Stimulated activated naive CD8-positive, alpha-beta T cell treated with anti-CD3 and anti-CD28 coated beads, Interleukin-15, Interleukin-2, amounts not matched to agents 100 U/mL and 50 U/mL, for 24 hours (primary cell): ENCODE measurements at places on chromosomes 1 and 21.

DNA sequence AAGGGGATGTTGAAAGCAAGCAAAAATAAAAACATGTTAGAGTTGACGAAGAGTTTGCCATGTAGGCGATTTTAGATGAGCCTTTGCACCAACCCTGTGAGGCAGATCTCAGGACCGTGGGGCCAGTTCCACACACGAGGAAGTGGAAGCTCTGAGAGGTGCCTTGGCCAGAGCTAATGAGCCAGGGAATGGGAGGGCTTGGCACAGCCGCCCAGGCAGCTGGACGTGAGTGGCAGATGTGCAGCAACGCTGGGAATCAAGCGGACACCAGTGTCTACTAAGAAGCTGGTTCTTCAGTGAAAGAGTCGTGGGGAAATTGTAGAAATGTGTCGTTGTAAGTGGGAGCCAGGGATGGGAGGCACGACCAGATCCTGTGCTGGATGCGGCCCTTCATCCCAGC, 58.9 kb upstream of the COL6A1 start:
- no peak for DNase-seq

DNA sequence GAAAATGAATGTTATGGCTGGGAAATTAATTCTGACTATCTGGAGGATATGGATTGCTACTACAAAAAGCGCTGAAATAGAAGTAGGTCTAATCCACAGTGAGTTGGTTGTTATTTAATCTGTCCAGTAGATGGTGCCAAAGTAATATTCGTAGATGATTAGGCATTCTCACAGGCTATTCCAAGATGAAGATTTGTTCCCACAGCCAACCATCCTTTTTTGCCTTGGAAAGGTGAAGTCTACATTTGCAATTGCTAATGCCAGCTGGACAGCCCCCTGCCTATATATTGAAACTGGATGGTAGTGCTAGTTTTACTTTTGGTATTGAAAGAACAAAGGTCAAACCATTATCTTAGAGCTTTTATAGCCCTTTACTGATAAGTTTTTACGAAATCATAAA, 43.8 kb downstream of the RBM11 start:
- DNase-seq: no peak

DNA sequence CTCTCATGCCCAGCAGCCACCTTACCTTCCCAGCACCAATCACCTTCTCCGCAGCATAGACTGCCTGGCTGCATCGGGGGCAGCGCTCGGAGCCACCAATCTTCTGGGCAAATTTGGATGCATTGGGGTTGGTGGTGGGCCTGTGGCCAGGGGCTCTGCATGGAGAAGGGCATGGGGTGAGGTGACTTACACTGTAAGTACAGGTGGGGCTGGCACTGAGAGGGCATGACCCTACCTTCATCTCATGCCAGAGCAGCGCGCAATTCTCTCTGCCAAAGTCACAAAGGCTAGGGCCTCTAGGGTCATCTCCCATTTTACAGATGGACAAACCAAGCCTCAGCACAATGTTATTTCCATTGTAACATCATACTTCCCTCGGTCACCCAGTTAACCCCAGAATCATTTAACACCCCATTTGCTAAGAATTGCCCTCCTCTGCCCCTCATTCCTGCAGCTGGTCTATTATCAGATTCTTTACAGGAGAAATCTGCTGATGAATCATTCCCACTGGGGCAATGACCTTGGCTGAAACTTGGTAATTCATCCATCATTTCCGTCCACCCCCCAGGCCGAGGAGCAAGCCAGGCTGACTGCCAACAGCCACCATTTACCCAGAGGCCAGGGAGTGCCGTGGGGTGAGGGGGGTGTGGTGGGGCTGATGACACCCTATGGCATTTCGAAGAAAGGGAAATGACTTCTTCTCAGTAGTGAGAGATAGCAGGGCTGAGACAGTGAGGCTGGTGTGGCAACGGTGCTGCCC, 17.9 kb downstream of the CSRP1 start:
- no peak for DNase-seq

DNA sequence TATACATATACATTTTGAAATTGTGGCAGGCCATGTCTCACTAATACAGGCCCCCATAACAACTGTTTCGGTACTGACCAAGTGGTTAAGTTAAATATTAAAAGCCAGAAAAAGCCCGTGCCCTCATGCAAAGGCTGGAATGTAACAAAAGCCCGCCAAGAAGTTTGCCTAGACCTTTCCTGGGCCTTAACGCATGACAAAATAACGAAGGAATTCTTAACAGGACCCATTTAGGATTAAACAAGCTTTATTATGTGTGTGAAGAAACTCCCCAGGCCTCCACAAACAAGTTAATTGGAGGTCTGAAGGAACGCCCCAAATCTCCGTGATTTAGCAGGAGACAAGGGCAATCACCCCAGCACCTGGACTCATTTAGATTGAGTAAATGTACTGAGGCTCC, 42.4 kb downstream of the TNFSF4 start:
- DNase-seq: no peak

- DNase-seq: no peak
Measured at GRCh38 chr1:89800718-89801117, 20.1 kb upstream of the LRRC8D start.

DNA sequence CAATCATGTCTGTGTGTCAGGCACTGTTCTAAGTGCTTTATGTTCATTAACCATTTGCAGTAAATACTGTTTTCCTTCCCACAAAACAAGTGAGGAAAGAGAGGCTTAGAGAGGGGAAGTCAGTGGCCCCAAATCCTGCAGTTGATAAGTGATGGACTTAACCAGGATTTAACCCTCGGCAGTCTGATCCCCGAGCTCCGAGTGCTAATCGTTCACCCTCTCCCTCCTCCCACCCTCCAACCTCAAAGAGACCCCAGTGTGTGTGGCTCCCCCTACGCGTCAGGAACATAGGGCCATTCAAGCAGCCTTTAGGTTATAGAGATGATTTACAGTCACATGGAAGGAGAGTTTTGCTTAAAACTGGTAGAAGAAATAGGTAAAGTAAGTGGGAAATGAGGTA, 47.2 kb downstream of the SCCPDH start:
- DNase-seq: no peak

DNA sequence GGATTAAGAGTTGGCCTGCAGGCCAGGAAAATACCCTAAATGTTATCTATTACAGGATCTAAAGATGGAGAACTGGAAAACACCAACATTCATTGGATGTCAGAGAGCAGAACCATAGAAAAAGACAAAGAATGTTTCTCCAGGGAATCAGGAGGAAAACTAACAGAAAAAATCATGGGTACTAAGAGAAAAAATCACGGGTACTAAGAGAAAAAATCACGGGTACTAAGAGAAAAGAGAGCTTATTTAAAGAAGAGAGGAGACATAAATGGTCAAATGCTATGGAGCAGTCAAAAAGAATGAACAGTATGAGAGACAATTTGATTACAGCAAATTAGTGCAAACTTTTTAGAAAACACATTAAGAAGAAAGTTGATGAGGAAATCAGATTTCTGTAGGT, 73.8 kb upstream of the SERBP1 start:
- no peak for DNase-seq

- no peak for DNase-seq
Measured at GRCh38 chr1:76666499-76666898, 200.8 kb upstream of the ST6GALNAC5 start.

DNA sequence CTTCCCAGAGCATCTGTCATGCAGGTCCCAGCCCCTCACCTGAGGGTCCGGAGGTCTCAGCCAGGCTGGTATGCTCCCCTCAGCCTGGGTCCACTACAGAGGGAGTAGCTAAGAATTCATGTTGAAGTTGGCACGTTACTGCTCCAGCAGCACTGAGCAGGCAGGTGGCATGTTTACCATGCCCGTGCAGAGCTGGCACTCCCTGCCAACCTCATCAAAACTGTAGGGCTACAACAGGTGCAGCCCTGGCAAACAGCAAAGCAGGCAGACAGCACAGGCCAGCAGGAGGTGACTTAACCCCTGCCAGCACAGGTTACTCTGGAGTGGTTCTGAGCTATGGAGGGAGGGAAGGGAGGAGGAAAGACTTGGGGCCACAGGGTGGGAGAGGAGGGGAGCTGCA, 46.4 kb downstream of the NUAK2 start:
- DNase-seq: no peak

- DNase-seq: no peak
Measured at GRCh38 chr21:34878501-34878900, 170.6 kb downstream of the RUNX1 start.

GRCh38 chr1:80241566-80241965, 1235.0 kb upstream of the ADGRL4 start:
- no peak for DNase-seq

GRCh38 chr1:56404561-56405030, 174.8 kb downstream of the PLPP3 start:
- no peak for DNase-seq

DNA sequence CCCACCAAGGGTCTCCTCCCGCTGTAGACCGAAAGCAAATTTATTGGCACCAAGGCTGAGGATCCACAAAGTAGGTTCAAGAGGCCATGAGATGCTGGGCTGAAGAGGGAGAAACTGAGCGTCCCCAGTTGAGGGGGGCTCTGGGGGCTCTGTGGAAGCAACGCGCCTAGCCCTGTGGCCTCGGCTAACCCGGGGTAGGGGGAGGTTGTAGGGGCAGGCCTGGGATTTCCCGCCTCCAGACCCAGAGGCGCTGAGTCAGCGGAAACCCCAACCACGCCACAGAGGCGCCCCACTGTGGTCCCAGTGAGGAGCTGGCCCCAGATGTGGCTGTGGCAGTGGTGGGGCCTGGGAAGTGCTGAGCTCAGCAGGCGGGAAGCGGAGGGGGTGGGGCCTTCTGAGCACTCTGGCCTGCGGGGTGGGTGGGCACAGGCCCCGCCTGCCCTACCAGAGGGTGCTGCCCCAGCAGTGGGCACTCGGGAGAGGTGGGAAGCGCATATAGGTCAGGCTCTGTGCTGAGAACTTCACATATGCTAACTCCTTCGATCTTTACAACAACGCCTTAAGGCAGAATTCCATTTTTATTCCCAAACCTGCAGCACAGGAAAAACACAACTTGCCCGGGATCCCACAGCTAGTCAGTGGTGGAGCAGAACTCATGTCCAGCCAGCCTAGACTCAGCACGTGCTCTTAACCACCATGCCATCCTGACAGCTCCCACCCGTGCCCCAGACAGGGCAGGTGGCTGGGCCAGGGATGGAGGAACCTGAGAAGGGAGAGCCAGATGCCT, 1.5 kb upstream of the COL16A1 start:
- DNase-seq: peak; percentile 87

DNA sequence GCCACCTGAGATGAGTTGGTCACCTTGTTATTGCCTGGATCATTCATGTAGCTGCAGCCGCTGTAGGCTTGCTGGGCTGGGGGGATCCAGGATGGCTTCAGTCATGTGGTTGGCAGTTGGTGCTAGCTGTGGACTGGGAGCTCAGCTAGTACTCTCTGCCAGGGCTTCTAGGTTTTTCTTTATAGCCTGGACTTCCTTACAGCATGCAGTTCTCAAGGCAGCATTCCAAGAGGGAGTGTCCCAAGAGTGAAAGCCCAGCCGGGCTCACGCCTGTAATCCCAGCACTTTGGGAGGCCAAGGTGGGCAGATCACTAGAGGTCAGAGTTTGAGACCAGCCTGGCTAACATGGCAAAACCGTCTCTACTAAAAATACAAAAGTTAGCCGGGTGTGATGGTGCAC, 23.7 kb upstream of the ACTL8 start:
- DNase-seq: no peak

DNA sequence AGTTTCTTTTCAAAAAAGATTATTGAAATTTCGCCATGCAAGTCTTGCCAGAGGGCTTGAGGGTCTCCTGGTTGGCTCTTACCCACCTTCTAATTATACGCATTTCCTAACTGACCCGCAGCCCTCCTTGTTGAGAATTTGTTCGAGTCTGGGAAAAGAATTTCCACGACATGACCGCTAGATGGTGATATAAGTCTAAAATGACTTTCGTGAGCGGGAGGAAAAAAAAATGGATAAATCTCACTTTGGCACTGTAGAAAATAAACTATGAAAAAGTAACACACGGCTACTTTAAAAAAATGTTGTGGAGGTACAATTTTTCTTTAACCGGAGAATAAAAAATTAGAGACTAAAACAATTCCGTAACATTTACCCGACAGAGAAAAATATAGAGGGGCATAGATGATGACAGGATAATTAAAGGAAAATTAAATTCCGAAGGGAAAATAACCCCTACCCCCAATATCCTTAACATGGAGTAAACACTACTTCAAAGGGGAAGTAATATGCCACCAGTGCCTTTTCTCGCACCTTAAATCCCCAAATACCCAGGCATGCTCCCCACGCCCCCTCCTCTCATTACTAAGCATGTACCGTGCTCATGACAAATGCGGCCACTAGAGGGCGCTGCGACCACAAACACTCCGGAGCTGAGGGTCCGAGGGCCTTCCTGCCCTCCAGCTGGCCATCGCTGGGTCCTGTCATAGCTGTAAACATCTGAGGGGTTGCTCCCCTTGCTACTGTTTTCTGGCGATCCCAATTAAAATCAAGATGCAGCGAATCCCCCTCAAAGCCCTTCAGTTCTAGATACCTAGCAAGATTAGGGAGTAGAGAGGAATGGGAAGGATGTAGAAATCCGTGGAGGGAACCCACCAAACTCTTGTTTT, 266.9 kb downstream of the ASTN1 start:
- peak; percentile 57 for DNase-seq

DNA sequence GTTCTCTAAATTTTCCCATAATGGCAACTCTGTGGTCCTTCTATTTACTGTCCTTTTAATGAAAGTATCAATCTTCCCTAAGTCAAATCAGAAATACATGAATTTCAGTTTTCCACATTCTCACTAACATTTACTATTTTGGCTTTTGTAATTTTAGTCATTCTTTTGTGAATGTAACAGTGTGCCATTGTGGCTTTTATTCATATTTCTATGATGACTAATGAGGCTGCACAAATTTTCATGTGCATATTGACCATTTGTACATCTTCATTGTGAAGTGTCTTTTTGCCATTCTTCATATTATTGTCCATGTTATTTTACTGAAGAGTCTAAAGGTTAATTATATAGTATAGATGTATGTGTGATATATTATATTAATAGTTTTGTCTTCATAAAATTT, 431.0 kb upstream of the BRINP3 start:
- no peak for DNase-seq

GRCh38 chr1:1187938-1188337, 14.3 kb downstream of the TTLL10 start:
- no peak for DNase-seq

GRCh38 chr21:46456750-46457149, 1.9 kb upstream of the DIP2A start:
- DNase-seq: no peak

DNA sequence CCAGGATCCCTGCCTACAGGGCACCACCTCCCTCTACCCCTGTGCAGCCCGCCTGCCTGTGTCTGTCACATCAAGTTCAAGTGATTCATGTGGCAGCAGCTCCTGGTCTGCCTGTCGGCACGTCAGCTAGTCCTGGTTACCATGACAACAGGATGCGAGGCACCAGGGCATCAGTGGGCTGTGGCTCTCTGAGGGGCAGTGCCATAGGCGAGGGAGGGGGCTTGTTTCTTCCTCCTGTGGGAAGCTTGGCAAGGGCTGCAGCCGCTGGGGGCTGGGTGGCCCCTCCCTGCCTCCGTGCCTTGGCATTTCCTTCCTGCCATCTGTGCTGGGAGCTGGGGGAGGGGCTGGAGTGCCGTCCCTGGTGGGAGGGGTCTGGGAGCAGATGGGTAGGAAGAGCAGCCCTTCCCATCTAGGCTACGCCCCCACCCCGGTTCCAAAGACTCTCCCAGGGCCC, 43.1 kb downstream of the FOXO6 start:
- DNase-seq: peak; percentile 35
